T follicular helper cell (primary cell): ENCODE measurements at places on chromosomes 11 and 22.

- no peak for DNase-seq
These were observed 137.6 kb downstream of the TEAD1 start for GRCh38 chr11:12811861-12812260.

GRCh38 chr11:8261291-8261690 lies 2.4 kb downstream of the LMO1 start:
- no peak for DNase-seq

DNA sequence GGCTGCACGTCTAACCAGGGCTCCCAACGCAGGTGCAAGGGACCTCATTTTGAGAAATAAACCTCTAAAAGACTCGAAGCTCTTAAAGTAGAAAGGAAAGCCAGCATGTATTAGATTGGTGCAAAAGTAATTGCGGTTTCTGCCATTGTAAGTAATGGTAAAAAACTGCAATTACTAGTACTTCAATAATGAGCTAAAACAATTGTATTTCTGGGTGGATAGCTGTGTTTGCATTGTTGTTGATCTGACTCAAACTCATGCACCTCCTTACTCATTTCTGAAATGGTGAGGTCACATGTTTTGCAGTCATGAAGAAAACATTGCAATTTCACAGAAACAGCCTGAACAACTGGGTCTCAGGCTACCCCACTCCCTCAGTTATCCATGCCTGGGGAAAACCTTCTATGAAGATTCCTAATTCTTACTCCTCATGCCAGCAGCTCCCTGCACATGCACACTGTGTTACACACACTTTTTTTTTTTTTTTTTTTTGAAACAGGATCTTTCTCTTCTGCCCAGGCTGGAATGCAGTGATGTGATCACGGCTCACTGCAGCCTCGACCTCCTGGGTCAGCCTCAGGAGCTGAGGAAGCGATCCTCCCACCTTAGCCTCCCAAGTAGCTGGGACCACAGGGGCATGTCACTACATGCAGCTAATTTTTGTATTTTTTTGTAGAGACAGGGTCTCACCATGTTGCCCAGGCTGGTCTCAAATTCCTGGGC lies 24.6 kb downstream of the VWCE start:
- DNase-seq, result no peak

GRCh38 chr11:126561327-126561893 lies 205.9 kb downstream of the ST3GAL4 start:
- no peak for DNase-seq

- DNase-seq, result no peak
These were observed 318.7 kb downstream of the BUD13 start for GRCh38 chr11:116454020-116454645.

GRCh38 chr11:134761386-134761785 lies 349.3 kb upstream of the B3GAT1 start:
- no peak for DNase-seq
